ENCODE measurements at places on chromosomes 12 and 14. TPM values are rescaled to one million over a fixed set of nuclear protein-coding genes. Genes with fewer than 3 reads are reported as not detected.
A peak's percentile ranks its signal among the peaks of the same experiment; 100 is the strongest.

TAS2R50 gene
- 0.47 TPM for total RNA-seq

AMDHD1 gene
- total RNA-seq: 0.69 TPM

TEAD4 gene
- 26.7 TPM for total RNA-seq

DAO gene
- total RNA-seq: not detected

DNA sequence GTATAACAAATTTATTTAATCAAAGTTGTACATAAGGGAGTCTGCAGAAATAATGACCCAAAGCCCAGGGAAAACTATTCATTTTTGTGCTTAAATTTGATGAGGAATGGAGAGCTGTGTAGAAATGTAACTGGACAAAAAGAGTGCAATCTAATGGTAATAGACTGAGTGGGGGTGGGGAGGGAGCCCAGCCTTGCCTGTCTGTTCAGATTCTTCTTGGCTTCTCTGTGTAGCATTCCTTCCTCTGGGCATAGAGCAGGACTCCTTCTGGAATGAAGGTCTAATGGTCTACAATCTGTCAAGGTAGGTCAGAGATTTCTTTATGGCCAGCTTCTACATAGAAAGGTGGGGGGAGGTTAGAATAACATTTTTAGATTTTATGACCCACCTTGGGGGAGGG lies 126.1 kb downstream of the SYT10 start:
- no peak for DNase-seq

- no peak for DNase-seq
These were observed 186.6 kb downstream of the CACNA1C start for GRCh38 chr12:2239381-2239871.

GRCh38 chr12:11685316-11685715 lies 35.8 kb downstream of the ETV6 start:
- DNase-seq: no peak

GRCh38 chr12:56165369-56165768 lies 7.2 kb downstream of the MYL6 start:
- DNase-seq: no peak

DNA sequence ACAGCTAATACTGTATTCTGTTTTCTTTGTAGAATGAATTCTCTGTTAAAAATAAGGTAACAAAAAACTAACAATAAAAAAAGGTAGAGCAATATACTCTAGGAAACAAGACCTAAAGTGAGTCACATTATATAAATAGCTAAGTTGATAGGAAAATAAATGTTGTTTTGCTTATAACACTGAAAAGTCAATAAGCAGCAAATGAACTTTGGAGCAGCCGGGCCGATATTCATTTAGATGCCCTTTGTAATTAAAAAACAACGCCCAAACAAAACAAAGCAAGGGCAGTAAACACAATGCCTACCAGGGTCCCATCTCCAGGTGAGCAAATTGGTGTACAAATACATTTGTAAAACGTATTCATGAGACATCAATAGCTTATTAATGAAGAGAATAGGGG lies 227.6 kb upstream of the FOXN3 start:
- no peak for DNase-seq

DNA sequence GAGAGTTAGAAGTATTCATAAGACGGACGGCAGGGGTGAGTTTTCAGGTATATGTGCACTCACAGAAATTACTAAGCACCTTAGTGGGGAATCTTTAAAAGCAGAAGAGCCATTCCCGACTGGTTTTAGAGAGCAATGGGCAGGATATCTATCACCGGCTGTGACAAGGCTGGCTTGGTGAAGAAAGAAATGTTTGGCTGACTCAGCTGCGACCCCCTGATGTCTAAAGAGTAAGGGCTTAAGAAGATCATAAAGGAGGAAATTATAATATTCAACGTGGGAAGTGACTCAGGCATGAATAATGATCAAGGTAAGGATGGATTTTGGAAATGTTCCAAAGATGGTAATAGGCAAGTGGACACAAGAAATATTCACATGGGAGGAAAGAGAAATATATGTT lies 407.6 kb downstream of the TMEM132D start:
- no peak for DNase-seq

DNA sequence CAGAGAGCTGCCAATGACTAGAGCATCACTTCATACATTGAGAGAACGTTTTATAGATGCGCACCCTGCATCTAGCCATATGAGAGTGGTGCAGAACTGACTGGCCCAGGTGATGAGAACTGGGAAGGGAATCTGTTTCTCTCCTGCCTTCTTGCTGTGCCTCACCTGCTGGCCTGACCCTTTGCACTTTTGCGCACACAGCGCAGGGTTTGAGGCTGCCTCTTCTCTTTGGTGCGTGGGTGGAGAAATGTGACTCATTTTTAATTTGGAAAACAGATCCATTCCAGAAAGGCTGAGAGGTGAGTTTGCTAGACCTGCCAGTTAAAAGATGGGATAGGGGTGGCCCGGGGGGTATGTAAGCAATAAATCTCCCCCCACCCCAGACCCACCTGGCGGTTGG lies 453 bp upstream of the ESRRB start:
- no peak for DNase-seq

DNA sequence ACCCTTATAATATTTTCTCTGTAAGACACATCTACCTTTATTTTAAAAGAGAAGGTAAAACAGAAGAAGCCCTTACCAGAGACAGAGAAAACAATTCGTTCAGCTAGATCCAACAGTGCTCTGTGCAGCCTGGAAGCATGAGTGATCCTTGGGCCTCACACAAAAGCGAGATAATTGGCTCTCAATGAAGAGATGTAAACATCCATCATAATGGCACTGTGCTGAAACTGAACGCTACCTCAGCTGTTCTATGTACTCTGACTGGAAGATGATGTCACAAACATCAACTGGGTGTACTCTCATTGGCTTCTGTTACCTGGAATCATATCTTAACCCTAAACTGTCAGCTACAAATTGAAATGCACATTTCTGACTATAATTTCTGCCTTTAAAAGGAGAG lies at the start of gene MGAT4C:
TSS of gene MGAT4C (minus strand) at position 229 of the 400 bp plus-strand sequence.
- DNase-seq: no peak

- DNase-seq: no peak
These were observed 1.3 kb downstream of the MYL6B start for GRCh38 chr12:56153678-56154065.

DNA sequence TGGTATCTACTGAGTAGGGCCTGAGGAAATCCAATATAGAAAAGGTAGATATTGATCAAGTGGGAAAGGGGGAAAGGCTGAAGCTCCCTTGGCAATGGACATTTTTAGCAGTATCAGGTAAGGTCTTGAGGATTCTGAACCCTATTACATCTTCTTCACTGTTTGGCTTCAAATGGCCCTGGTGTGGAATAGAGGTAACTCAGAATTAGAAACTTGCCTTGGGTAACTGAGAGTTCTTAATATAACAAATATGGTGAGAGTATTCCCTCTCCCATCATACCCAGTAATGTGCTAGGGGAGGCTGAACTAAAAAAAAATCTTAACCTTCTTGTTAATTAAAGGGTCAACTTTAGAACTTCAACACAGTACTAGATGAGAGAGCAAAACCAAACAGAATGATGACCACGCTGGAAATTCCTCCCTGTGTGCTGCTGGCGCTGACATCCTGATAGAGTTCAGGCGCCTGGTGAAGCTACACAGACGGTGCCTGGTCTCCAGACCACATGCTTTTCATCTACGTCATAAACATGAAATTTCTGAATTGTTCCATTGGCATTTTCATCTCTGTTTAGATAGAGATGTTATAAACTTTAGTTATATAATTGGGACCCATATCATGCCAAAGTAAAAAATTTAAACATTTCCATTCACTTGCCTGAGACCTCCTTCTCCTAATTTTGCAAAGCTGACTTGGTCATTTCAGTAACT lies 128.3 kb downstream of the AKAP6 start:
- no peak for DNase-seq

DNA sequence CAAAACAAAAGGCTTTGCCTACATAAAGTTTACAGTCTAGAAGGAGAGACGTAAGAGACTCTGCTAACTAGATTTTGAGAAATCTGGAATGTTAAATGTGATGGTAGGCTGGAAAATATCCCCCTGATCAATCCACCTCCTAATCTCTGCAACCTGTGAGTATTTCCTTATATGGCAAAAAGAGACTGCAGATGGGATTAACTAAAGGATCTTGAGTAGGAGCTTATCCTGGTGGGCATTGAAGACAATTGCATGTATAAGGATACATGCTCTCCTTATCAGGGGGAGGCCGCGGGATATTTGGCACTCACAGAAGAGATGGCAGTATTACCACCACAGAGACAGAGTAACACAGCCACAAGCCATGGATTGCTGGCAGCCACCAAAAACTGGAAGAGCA lies 95.2 kb downstream of the EGLN3 start:
- no peak for DNase-seq

DNA sequence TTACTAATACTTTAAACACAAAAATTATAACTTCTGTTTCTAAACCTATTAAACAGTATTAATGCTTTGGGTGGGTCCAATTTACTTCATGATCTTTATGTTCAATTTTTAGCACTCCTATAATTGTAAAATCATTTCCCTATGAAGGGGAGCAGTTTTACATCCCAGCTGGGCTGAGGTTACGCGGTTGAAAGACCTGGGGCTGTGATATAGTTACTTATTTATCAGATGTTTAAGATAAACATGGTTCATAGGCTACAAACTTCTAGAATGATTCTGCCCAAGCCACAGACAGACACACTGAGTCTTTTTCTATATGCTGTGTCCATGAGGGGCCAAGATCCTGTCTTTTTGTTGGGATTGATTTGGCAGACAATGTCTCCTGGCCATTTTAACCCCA lies 44.4 kb downstream of the DYRK2 start:
- DNase-seq: no peak

- no peak for DNase-seq
These were observed 97.6 kb upstream of the SCAF11 start for GRCh38 chr12:46087916-46088439.

DNA sequence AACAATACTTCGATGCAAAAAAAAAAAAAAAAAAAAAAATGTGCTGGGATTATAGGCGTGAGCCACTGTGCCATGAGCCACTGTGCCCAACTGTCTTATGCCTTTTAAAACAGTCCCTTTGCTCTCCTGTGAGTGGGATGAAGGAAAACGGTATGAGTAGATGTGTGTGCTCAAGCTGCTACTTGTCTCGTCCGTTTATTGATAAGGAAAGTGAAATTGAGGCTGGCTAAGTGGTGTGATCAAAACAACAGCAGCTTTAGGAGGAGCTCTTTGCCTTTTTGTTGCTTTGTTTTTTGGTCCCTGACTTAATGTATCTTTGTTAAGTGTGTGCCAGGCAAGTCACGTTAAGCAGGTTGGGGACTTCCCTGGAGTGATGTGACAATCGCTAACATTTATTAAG lies 275.9 kb downstream of the TMEM132C start:
- no peak for DNase-seq

- DNase-seq: no peak
These were observed 1154.8 kb downstream of the TMEM121 start for GRCh38 chr14:106681161-106681560.

DNA sequence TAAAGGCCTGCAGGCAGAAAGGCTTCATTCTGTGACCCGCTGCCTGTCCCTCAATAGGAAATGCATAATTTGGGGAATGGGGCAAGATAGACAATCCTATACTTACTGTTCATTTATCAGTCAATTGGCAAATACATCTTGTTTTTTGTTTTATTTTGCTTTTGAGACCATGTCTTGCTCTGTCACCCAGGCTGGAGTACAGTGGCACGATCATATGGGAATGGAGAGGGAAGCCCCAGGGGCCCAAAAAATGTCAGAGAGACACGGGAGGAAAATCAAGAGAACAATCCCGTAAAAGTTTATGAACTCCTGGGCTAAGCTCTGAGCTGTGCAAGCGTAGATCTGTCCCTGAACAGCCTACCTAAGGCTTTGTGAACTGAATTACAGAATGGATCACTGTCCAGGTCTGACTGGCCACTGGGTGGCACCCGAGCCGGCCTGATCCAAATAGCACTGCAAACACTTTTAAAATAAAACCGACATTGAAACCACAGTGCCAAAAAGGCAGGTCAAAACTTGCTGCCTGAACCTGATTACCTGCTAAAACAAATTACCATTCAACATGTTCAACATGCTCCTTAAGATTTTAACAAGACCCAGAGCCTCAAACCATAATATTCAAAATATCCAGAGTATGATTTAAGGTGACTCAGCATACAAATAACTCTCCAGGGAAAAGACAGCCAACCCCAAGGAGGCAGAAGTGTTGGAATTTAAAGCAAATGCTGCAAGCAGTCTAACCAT lies 11.8 kb downstream of the COPS7A start:
- DNase-seq: peak; percentile 51
